T-helper 17 cell (primary cell): ENCODE measurements at places on chromosomes 7 and 10.
A peak's percentile ranks its signal among the peaks of the same experiment; 100 is the strongest.

DNA sequence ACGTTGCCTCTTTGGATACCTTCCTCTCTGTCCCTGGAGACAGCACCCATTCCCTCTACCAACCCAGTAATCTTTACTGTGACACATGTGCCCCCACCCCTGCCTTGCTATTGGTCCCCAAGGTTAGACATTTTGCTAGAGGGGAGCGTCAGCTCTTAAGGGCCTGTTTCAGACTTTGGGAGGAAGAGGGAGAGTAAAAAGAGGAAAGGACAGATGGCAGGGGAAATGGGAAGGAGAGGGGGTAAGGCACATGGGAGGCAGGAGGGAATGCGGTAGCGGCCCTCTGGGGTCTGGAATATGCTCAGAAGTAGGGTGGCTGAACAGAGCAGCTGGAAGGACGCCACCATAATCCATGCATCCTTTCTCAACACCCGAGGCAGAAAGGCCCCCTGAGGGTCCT is 12.2 kb downstream of the BLNK start:
- no peak for DNase-seq

DNA sequence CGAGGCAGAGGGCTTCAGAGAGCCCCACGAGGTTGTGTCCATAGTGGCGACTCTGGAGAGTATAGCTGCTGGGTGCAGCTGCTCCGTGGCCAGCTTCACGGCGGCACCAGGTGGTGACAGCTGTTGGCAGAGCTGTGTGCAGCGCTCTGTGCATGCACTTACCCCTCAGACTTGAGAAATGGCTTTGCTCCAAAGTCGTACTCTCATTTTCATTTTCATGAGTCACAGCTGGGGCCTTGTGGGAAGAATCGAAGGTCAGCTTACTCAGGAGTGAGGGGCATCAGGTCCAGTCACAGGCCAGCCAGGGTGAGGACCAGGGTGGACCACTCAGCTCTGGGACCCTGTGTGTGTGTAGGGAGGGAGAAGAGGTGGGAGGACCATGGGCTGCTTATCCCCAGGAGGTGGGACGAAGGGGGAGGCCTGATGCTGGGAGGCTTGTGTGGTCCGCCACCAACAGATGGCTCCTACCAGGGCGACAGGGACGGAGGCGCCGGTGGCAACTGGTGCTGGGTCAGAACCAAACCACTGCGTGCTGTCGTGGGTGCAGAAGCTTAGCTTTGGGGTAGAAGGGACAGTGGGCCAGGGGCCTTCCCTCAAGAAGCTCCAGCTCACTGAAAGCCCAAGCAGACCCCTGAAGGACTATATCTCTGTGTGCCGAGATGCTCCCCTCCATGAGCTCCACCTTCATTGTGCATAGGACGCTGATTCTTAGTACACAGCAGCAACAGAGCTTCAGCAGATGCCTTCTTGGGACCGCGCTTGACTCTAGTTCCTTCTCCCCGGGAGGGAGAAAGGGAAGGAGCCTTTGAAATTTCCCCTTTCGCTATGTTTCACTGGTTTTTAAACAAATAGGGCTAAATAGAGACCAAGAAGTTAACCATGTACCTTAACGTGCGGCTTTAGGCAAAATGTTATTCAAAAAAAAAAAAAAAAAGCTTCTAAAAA is 225.0 kb downstream of the CELF2 start:
- no peak for DNase-seq

DNA sequence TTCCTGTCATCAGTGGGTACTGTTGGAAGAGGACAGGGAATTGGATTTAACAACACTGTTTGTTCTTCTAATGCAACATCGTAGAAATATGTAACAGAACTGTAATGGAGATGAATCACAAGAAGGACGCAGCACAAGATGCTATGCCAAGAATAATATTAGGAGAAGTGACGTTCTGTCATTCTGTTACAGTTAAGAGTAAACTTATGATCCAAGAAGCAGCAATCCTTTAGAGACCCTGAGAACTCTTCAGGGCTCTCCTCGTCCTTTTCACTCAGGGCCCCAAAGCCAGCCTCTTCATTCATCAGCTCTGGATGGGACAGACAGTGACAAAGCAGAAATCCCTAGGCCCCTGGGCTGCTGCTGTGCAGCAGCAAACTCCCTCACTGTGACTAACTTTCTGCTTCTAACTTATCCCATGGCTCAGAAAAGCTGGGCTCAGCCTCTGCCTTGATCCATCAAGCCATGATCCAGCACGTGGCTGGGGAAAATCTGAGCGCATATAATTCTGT is 8.7 kb upstream of the IL6 start:
- no peak for DNase-seq

DNA sequence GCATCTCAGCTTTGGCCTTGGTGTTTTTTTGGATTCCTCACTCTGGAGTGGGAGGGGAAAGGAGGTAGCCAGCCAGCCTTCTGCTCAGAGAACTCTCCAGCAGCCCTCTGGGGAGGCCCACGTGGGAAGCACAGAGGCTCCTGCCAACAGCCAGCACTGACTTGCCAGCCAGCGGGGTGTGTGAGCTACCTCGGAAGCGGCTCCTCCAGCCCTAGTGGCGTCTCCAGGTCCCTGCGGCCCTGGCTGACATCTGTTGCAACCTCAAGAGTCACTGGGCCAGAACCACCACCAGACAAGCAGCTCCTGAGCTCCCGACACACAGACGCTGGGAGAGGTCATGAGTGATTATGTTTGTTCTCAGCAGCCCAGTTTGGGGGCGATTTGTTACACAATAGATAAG is 180.2 kb upstream of the FZD8 start:
- no peak for DNase-seq

DNA sequence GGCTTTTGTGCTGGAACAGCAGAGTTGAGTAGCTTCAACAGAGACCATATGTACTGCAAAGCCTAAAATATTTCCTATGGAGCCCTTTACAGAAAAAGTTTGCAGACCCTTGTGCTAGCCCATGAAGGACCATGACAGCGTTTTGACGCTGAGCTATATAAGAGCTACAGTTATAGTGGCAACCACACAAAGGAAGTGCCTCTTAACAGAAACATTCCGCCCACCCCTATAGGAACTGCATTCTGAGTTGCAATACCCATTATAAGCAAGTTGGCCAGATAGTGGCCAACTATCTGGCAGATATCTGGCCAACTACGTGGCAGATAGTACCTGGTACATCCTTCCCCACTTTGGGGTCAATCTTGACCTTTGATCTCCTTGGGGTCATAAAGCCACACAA is 47.5 kb upstream of the DMBT1 start:
- DNase-seq = no peak

- DNase-seq = no peak
These were observed 21.7 kb upstream of the BHLHA15 start for GRCh38 chr7:98189559-98189958.

- no peak for DNase-seq
These were observed 1.5 kb downstream of the ADGRA1 start for GRCh38 chr10:133088956-133089800.

- no peak for DNase-seq
These were observed 30.7 kb downstream of the ACSL5 start for GRCh38 chr10:112404617-112405016.

DNA sequence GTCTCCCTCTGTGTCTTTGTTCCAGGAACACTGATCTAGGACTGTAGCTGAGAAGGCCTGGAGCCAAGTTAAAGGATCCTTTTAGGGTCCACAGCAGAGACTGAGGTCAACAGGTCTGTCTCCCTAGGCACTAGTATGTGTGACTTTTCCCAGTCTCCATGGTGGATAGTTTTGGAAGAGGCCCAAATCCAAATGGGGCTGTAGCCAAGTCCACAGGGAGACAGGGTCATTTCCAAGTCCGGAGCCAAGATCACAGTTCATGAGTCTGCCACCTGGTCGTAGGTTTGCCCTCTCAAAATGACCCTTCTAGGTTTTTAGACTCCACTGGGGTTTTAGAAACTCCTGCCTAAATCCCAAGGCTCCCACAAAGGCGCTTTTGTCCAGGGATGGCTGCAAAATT is 16.8 kb downstream of the ZNF277 start:
- DNase-seq = no peak

- DNase-seq = no peak
These were observed 196.0 kb downstream of the KCNMA1 start for GRCh38 chr10:77441353-77442166.

DNA sequence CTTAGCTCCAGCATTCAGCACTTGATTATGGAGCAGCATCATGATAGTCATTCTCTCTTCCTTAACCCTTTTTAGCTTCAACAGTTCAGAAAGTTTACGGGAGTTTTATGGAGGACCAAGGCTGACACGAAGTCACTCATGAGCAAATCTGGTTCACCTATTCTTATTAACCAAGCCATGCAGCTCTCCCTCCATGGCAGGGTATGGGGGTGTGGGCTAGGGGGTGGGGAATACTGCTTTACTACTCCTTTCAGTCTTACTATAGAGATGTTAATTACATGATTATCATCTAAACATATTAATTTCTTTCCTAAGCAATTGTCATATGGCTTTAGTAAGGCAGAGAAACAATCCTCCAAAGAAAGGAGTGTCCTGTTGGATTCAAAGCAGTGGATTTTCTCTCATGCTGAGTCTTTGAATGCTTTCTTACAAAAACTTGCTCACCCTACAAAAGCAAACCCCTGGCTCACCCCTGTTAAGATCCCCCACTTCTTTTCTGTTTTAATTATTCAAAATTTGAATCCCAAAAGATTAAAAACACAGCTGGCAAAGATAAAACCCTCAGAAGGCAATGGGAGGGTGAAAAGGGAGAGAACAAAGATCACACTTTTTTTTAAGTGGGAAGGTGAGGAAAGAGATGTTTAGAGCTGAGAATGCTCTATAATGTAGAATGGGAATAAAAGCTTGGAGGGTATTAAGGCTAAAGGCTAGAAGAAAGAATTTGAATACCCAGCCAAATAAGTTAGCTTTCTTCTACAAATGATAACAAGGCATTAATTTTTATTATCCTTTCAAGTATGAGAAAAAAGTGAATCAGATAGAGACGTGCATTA is 46.4 kb upstream of the SEMA3E start:
- no peak for DNase-seq

GRCh38 chr10:633279-634245 is 55.9 kb downstream of the DIP2C start:
- no peak for DNase-seq

GRCh38 chr7:142303650-142304049 is 45.8 kb upstream of the PRSS58 start:
- DNase-seq = no peak

- DNase-seq = no peak
These were observed 29.0 kb downstream of the MICALL2 start for GRCh38 chr7:1430056-1430845.

GRCh38 chr10:124262234-124262865 is 156.4 kb downstream of the OAT start:
- no peak for DNase-seq

- DNase-seq = peak; percentile 36
These were observed 816 bp downstream of the PSMG3 start for GRCh38 chr7:1569016-1569415.

- no peak for DNase-seq
These were observed 161.0 kb upstream of the FAM171A1 start for GRCh38 chr10:15531927-15532722.

- no peak for DNase-seq
These were observed 39.0 kb downstream of the MYL10 start for GRCh38 chr7:101589976-101590662.

DNA sequence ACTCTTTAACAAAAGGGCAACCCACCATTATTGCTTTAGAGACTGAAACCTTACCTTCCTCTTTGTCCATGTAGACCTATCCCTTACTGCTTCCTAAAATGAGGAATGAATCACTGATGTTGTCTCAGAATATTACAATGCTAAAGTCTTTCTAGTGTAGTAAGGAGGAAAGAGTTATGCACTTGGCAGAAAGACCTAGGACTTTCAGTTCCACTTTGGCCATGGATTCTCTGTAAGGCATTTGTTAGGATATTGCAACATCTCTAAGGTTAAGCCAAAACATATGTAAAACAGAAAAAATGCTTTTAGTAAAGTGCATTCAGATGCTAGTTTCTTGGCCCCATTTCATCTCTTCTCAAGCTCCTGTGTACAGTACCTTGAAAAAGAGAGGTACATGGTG is 230.9 kb downstream of the PARD3 start:
- no peak for DNase-seq

DNA sequence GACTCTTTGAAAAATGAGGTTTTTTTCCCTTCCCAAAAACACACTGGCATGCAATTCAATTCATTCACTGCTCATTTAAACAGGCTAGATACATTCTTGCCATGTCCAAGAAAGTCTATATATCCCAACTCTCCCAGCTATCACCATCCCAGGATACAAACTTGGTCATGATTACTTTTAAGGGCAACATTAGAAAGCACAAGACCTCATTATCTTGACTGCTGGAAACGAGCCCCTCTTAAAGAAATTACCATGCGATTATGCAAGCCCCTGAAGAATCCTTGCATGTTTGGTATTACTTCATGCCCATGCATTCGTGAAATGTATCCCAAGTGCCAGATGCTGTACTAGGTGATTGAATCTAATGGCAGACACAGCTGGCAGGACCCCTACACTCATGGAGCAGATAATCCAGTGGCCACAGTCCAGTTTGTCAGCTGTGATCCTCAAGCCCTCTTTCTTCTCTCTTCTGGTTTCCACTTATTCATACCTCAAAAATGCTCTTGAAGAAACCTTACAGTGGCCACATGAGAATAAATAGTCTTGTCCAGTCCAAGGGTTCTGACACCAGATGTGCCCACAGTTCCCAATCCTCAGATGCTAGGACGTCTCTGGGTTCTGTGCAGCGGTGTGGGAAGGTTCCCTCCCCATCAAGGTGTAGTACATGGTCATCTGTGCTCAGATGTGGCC is 103.7 kb upstream of the HABP2 start:
- DNase-seq = no peak

- no peak for DNase-seq
These were observed 443.6 kb downstream of the GRM8 start for GRCh38 chr7:126809188-126809587.

DNA sequence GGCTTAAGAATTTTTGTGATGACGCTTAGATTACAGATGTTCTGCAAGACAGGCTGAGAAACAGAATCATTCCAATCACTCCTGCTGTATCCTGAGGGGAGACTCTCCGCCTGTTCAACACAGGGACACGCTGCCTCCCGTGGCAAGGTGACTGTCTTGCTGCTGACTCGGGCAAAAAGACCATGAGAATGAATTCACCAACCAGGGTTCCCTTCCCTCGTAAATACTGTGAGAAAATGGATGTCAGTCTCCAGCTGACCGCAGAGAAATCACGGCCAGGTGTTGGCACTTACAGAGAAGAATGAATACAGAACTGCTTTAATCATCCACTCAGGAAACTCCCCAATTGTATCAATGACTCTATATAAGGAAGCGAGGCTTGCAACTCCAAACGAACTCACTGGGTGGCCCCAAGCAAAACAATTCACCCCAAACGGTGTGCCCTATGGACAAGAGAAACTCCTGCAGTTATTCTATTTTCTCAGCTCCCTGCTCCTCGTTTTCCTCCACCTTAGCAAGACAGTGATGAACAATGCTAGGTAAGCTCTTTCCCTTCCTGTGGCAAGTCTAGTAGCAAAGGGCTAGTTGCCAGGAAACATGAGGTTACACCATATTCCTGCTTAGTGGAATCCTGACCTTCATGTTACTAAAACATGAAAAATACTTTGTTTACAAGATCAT is 22.8 kb downstream of the GNA12 start:
- DNase-seq = no peak

- no peak for DNase-seq
These were observed 11.5 kb upstream of the PRKAG2 start for GRCh38 chr7:151888079-151889067.

GRCh38 chr10:4545062-4545461 is 280.9 kb upstream of the AKR1E2 start:
- no peak for DNase-seq
